Bronchus fibroblast of lung (primary cell): ENCODE measurements at places on chromosomes 11 and 22. TPM values are rescaled to one million over a fixed set of nuclear protein-coding genes. Genes with fewer than 3 reads are reported as not detected.

TOP3B gene
- total RNA-seq = 21.6 and 22.4 TPM in 2 replicates

SERPIND1 gene
- not detected in 2 replicates for total RNA-seq

SERPING1 gene
- total RNA-seq = 56.3 and 67.6 TPM in 2 replicates

PHLDA2 gene
- total RNA-seq = 67.4 and 71.9 TPM in 2 replicates

OR8D1 gene
- not detected in 2 replicates for total RNA-seq

ZW10 gene
- 17.2 and 18.3 TPM in 2 replicates for total RNA-seq

NELL1 gene
- total RNA-seq = not detected in 2 replicates
